ENCODE measurements at places on chromosomes 4 and X.

DNA sequence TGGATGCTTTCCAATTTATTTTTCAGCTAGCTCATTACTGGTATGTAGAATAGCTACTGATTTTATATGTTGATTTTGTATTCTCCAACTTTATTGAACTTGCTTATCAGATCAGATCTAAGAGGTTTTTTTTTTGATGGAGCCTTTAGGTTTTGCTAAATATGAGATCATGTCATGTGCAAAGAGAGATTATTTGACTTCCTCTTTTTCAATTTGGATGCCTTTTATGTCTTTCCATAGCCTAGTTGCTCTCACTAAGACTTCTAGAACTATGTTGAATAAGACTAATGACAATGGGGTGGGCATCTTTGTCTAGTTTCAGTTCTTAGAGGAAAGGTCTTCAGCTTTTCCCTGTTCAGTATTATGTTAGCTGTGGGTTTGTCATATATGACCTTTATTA, 11.7 kb downstream of the MAGEE1 start:
- no peak for DNase-seq

DNA sequence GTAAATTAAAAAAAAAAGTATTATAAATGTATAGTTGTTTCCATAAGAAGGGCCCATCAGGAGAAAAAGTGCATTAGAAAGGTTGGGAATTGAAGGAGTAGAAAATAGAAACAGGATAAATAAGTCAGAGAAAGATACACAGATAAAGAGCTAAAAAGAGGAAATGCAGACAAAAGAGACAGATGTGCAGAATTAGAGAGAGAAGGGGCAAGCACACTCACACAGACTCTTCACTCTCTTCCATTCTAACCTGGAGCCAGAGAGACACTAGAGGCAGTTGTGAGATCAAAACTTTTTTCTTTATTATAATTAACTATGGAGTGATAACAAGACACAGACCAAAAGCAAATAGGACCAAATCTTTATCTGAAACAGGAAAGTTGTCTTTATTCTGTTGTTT, 134.1 kb downstream of the CEP135 start:
- no peak for DNase-seq

DNA sequence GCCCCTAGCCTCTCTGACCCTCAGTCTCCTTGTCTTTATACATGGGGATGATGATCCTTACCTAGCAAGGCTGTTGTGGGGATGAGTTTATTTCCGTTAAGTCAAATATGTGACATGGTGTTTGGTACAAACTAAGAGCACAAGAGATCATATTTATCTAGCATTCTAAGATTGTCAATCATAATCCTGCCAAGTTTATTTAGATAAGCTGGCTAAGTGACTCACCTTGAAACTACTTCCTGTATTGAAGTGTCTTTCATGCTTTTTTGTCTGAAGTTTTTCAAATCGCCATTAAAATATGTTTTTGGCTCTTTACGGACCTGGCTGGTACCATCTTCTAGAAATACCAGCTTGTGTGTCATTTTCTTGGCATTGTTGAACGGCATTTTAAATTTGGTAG, 30.7 kb downstream of the MAP7D3 start:
- no peak for DNase-seq

DNA sequence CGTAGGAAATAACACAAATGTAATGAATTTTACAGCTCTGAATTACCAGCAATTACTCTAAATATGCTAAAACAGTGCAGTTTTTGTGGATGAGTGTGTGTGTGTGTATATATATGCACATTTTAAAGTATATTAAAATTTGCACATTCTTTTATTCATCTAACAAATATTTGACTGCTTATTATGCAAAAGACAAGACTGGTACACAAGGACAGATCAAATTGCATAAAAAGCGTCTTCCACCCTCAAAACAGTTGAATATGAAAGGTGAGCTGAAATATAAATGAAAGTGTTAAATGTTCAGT, 13.9 kb downstream of the ZAR1 start:
- no peak for DNase-seq

GRCh38 chr4:158758142-158758541, 10.7 kb upstream of the FNIP2 start:
- no peak for DNase-seq

DNA sequence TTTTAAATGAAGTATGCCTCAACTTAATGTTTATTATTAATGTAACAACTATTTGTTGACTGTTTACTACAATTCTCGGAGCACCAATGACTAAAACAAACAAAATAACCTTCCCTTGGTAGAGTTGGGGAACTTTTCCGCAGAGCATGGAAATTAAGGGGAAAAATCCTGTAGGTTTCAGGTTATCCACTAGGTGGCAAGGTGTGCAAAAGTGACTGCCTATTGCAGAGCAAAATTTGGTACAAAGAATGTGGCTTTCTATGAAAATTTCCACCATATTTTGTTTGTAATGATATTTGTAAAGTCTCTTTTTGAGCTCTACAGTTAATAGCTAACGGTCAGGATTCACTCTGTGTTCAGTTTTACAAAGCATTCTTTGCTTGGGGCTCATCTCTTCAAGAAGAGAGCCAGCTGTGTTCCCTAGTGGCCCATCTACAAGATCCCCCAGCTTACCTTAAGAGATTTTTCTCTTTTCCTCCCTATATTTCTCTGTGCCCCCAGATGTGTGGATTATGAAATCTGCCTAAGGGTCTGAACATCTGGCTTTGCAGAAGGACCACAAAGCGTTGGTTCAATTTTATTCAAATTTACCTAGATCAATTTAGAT, 61.1 kb downstream of the FBXO8 start:
- DNase-seq: peak; percentile 39

- DNase-seq: no peak
These were observed 63.5 kb downstream of the TMEM131L start for GRCh38 chr4:153529646-153530045.

- no peak for DNase-seq
These were observed 186.2 kb downstream of the LARP7 start for GRCh38 chr4:112823156-112823555.

DNA sequence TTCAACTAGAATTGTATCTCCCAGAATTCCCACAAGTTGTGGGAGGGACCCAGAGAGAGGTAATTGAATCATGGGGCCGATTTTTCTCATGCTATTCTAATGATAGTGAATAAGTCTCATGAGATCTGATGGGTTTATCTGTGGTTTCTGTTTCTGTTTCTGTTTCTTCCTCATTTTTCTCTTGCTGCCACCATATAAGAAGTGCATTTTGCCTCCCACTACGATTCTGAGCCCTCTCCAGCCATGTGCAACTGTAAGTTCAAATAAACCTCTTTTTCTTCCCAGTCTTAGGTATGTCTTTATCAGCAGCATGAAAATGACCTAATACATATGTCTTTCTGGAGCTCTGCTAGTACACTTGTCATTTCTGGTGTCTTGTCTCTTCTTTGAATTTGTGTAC, 22.1 kb upstream of the OR13H1 start:
- DNase-seq: no peak

DNA sequence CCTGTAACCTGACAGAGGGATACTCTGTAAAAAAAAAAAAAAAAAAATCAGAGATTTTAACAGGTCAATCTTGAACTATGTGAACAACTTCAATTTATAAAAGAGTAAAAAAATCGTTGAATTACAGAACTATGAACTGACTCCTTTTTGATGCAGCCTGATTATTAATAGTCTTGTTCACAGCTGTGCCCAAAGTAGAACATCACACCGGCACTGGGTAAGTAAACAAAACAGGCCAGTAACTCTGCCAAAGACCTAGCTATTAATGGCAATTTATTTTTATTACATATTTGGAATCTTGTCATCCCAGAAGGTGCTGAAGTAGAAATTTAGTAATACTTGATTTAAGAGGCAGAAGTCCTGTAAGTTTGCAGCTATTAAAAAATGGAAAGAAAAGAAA, 31.4 kb downstream of the CPE start:
- DNase-seq: no peak

DNA sequence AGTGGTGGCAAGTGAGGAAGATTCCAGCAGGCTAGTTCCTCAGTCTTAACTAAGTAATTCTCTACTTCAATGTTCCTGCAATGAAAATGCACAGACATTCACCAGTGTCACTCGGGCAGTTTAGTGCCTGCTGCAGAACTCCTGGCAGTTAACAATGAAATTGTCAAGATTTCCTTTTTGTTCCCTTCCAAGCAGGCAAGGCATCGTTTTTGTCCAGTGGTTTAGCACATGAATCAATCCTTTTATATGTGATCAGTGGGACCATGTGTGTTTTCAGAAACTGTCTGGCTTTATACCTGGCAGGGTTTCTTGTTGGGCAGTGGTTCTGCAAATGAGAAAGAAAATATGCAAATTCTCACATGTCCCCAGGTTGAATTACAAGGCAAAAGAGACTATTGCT, 122.2 kb downstream of the GBA3 start:
- DNase-seq: no peak

GRCh38 chr4:85879518-85879917, 404.6 kb downstream of the ARHGAP24 start:
- no peak for DNase-seq

DNA sequence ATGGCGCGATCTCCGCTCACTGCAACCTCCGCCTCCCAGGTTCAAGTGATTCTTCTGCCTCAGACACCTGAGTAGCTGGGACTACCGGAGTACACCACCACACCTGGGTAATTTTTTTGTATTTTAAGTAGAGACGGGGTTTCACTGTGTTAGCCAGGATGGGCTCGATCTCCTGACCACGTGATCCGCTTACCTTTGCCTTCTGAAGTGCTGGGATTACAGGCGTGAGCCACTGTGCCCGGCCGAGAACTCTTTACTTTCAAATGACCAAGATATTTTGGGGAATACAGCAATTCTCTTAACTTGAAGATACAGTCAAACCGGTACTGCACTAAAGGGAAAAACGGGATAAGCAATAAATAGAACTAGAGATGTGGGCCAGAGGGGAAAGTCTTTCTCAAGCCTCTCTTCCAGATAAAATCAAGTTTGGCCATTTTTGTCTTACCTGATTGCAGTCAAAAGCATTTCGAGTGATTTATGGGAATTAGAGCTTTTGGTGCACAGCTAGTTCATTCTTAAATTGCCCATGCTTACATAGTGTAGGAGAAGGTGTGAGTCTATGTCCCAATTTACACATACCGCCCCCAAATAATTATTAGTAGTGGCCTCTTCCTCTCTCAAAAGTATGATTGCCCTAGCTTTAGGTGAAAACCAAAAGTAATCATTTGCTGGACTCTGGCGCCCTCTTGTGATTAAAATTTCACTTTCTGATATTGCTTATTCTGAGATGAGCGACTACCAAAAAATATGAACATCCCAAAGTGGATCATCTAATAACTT, 53.2 kb upstream of the ABCG2 start:
- DNase-seq: peak; percentile 68

DNA sequence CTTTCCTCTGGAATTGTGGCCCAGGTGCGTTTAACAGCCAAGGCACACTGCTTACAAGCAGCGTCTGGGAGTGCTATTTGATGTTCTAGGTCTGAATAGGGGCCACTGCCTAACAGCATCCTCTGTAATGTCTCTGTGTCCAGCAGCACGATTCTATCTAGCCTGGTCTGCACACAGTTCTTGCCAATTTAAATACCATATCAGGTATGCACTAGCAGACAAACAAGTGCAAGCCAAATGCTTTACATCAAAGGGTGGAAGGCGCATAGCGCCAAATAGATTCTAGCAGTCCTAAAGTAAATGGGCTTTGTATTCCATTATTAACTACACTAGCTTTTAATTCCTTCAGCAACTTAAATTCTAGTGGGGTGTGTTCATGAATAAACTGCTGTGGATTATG, 15.8 kb upstream of the UGDH start:
- no peak for DNase-seq

- DNase-seq: no peak
These were observed 154.9 kb upstream of the EPHA5 start for GRCh38 chr4:65825116-65825753.

- DNase-seq: peak; percentile 41
These were observed 46.2 kb downstream of the NEK1 start for GRCh38 chr4:169566021-169566818.

DNA sequence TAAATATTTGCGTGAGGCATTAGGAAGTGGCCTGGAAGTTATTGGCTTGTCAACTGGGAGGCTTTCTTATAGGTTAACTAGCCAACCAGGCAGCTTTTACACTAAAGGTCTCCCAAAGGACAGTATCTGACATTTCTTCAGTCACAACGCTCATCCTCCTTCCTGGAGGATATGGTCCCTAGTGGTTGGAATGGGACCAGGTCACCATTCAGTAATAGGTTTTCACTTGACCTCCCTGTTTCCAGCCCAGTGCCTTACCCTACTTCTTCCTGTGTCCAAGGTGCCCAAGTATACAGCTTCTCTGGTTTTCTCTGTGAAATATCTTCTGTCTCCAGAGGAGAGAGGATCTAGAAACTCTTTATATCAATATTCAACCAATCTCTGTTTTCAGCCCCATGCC, 38.5 kb downstream of the RPS6KA3 start:
- no peak for DNase-seq

- DNase-seq: no peak
These were observed 36.1 kb upstream of the OTUD4 start for GRCh38 chr4:145216535-145216934.

- peak; percentile 25 for DNase-seq
These were observed 8.1 kb downstream of the SH3BP2 start for GRCh38 chr4:2800691-2801596.

GRCh38 chr4:3531879-3532750, at the start of gene LRPAP1:
Gene LRPAP1 (minus strand): TSS chr4:3532422. CDS start chr4:3532412, 10 bp downstream.
- peak; percentile 88 for DNase-seq

GRCh38 chrX:15072880-15073279, 197.0 kb downstream of the ASB9 start:
- no peak for DNase-seq

DNA sequence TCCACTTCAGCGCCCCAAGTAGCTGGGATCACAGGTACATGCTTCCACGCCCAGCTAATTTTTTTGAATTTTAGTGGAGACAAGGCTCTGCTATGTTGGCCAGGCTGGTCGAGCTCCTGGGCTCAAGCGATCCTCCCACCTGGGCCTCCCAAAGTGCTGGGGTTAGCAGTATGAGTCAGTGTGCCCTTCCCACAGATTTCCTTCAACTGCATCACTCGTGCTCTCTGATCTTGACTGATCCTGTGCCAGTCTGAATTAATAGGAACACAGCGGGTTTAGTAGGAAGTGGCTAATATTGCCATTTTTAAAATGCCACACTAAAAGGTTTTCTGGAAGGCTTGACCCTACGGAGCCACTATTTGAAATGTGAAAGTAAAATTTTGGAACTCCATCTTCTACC, 4.3 kb upstream of the SHROOM2 start:
- DNase-seq: no peak

GRCh38 chr4:4423706-4424498, 37.0 kb downstream of the NSG1 start:
- no peak for DNase-seq

GRCh38 chrX:43267652-43268051, 388.4 kb upstream of the MAOA start:
- no peak for DNase-seq

GRCh38 chr4:139175646-139176301, 1.2 kb downstream of the ELF2 start:
- no peak for DNase-seq

Measured in CD4-positive, alpha-beta T cell treated with Interleukin-15 for 4 hours (primary cell).